Uterus (tissue), 4 donors: ENCODE measurements at places on chromosomes 2 and 18.

DNA sequence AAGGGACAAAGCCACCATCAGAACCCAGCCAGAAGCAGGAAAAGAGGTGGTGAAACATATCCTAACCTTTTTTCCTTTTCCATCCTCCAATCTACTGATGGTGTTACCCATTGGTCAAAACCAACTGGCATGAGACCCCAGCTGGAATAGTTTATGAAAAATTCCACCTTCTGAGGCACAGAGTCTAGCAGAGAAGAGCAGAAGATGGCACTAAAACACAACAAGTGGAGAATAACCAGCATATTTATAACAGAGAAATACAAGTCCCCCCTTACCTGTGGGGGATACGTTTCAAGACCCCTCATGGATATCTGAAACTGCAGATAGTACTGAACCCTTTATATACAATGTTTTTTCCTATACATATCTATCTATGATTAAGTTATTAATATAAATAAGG is 4.9 kb upstream of the INPP1 start:
- DNase-seq = no peak

GRCh38 chr2:159297042-159297707 is 10.7 kb upstream of the WDSUB1 start:
- no peak for DNase-seq

GRCh38 chr2:9118383-9118960 is 88.1 kb upstream of the ASAP2 start:
- DNase-seq = no peak

- no peak for DNase-seq
Observed at GRCh38 chr18:62576845-62577512, 54.2 kb downstream of the ZCCHC2 start.

DNA sequence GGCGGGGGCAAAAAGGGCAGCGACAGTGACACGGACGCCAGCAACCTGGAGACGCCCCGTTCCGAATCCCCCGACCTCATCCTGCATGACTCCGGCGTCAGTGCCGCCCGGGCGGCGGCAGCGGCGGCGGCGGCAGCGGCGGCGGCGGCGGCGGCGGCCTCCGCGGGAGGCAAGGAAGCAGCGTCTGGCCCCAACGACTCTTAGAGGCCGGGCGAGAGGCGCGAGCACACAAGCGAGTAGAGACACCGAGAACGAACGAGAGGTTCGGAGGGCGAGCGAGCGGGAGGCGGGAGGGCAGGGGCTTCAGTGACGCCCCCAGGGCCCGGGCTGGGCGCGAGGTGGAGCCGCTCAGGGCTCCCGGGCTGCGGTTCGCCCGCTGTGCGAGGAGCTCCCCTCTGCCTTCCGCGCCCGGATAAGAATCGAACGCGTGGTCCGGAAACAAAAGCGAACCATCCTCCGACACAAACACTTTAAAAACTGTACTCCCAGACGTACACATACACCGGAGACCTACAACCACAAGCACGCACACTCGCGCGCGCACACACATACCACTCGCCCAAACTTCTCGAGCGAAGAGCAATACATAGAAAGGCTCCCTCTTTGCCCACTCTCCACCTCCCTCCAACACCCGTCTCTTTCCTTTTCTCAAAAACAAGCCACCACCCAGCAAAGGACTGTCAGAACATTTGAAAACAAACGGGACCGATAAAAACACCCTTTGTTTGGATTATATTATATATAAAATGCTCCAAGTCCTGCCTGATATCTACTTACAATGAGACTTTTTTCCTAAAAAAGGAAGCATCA is 2.8 kb downstream of the SP9 start:
- no peak for DNase-seq

DNA sequence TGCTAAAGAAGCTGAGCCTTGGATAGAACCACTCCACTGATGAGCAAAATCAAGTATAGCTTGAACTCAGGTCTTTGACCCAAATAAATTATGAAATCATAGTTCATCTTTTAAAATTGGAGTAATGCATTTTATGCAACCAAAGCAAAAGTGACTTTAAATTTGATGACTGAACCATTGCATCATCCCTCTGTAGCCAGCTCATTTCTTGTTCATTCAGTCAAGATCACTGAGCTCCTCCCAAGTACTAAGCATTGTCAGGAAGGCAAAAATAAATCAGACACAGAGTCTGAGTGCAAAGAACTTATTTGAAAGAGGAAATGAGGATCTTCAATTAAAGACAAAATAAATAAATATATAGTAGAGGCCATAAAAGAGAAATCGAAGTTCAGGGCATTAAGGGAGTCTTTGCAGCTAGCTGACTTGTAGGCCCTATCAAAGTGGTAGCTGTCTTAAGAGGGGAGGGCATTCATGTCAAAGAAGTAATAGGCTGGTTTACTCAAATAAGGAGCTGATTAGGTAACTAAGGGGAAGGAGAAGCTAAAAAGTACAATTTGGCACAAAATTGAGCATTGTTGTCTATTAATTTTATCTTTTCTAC is 411.8 kb downstream of the MTX2 start:
- DNase-seq = no peak

GRCh38 chr18:8701546-8702118 is 3.7 kb upstream of the MTCL1 start:
- no peak for DNase-seq

DNA sequence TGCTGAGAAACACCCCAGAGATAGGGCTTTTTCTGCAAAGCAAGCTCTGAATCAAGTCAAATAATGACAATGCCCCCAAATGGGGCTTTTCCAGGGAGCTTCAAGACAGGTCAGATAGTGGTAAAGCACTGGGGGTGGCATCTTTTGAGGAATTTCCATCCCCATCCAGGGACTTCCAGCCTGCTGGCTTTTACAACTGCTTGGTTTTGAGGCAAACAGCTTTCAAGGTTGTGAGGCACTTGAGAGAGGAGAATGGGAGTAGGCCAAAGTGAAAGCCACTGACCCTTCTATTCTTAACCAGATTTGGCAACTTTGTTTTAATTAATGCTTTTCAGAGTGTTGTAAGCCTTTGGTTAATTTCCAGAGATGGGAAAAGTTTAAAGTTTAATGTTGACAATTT is 762.0 kb upstream of the POU3F3 start:
- no peak for DNase-seq
